ENCODE measurements at places on chromosomes 3 and 15.

DNA sequence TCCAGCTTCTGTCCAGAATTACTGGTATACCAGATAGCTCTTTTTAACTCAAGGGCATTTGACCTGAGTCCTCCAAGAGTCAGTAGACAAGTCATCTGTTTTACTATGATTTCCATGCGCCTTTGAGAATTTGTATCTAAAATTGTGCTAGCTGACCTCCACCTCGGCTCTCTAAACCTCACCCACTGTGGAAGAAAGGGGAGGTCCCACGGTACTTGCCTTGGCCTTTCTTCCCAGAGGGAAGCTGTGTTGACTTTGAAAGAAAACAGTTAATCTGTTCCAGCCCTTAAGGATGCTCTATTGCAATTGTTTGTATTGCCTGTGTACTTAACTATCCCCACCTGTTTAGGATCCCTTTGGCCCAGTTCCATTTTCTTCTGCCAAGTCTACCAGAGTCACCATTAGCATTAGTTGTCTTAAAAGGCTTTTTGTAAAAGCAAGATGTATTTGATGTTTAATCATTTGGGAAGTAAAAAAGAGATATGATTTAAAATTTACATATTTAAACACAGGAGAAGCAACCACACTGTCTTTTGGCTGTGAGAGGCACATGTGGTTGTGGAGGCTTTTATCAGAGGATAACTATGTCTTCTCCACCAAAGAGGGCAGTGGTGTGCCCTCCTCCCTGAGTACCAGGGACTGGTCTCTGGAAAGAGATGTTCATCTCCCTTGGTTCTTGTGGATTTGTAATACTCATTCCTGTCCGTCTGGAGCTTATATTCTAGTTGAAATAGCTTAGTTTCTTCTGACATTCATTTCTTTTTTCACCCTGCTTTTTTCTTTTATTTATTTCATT, 88.8 kb downstream of the CRTC3 start:
- H3K27ac ChIP-seq = peak overlapping the region; percentile 31
- peaks cover 24% of the 10 kb centered on the region for H3K36me3 ChIP-seq
- no peak for DNase-seq
- no peak overlapping the region for H3K4me3 ChIP-seq

DNA sequence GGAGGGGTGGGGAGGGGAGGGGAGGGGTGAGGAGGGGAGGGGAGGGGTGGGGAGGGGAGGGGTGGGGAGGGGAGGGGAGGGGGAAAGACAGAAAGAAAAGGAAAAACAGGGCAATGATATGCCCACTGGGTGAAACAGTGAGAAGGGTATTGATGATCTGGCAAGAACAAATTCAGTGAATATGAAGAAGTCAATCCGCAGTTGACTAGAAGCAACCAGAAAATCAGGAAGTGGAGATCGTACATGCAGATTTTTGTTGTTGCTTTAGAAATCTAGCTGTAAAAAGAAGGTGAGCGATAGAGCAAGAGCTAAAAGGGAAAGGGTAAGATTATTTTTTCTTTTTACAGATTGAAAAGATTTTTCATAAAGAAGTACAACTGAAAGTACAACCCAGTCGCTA, 47.6 kb upstream of the ARF4 start:
- H3K4me3 ChIP-seq = no peak overlapping the region
- H3K27ac ChIP-seq = no peak overlapping the region
- H3K27me3 ChIP-seq = no peaks in the 10 kb centered on the region
- peaks cover 52% of the 10 kb centered on the region for H3K36me3 ChIP-seq

GRCh38 chr3:182370949-182371348, 422.4 kb upstream of the ATP11B start:
- H3K36me3 ChIP-seq = no peaks in the 10 kb centered on the region
- H3K4me3 ChIP-seq = no peak overlapping the region
- no peaks in the 10 kb centered on the region for H3K4me1 ChIP-seq

GRCh38 chr3:149828390-149828789, 15.4 kb downstream of the RNF13 start:
- H3K4me3 ChIP-seq = no peak overlapping the region
- H3K36me3 ChIP-seq = no peaks in the 10 kb centered on the region
- no peak overlapping the region for H3K27ac ChIP-seq
- H3K4me1 ChIP-seq = no peaks in the 10 kb centered on the region

DNA sequence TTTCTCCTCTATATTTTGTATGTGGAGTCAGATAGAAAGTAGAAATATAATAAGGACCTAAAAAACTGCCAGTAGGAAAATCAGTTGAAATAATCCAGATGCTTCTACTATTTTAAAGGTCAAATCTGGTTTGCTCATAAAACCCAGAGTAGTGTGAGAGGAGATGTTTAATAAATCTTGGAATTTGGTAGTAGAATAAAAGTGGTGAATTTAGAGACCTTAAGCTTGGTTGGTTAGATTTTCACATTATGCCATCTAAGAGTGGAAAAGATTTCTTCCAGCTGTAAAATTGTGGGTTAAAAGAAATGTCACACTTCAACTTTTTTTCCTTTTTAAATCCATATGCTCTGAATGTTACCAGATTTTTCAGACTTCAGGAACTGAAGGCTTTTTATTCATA, 266.4 kb upstream of the GOLIM4 start:
- no peaks in the 10 kb centered on the region for H3K27me3 ChIP-seq
- no peak for DNase-seq
- no peak overlapping the region for H3K4me3 ChIP-seq
- no peak overlapping the region for H3K27ac ChIP-seq
- H3K36me3 ChIP-seq = no peaks in the 10 kb centered on the region
- H3K4me1 ChIP-seq = no peaks in the 10 kb centered on the region

GRCh38 chr15:81271761-81272644, 51.9 kb downstream of the STARD5 start:
- no peak for DNase-seq
- H3K36me3 ChIP-seq = no peaks in the 10 kb centered on the region
- no peaks in the 10 kb centered on the region for H3K27me3 ChIP-seq
- no peak overlapping the region for H3K4me3 ChIP-seq

DNA sequence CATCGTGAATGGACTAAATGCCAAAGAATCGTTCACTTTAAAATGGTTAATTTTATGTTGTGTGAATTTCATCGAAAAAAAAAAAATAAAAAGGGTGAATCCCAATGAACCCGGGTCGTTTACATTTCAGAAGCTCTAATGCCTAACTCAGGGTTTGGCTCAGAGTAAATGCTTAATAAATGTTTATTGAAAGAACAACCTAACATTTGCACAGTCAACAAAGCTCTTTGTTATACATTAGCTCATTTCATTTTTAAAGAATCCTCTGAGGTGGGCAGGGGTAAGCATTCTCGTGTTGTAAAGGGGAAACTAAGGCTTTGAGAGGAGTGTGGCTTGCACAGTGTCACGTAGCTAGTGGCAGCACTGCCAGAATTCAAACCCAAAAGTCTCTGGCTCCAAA, 109.5 kb downstream of the RPLP1 start:
- H3K4me1 ChIP-seq = no peaks in the 10 kb centered on the region
- no peaks in the 10 kb centered on the region for H3K36me3 ChIP-seq
- no peak overlapping the region for H3K4me3 ChIP-seq

GRCh38 chr3:40901298-40901697, 298.0 kb upstream of the CTNNB1 start:
- no peaks in the 10 kb centered on the region for H3K4me1 ChIP-seq
- no peak overlapping the region for H3K27ac ChIP-seq
- no peak for DNase-seq
- H3K4me3 ChIP-seq = no peak overlapping the region
- H3K36me3 ChIP-seq = no peaks in the 10 kb centered on the region

DNA sequence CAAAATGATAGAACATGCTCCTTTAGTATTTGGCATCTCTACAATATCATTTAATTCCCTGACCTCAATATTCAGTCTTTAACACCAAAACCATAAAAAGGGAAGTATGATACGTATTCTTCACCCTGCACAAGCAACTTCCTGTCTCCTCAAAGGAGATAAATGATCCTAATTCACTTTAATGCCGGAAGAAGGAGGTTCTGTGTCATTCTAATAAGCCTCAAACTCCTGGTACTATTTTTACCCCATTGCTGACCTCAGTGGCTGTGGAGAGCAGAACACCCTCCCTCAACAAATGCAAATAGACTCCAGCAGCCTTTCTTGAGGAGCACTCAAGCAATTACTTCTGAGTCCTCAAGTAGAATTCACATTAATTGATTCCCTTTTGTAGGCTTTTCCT, 173.3 kb downstream of the TMEM108 start:
- DNase-seq = no peak
- no peak overlapping the region for H3K4me3 ChIP-seq
- no peaks in the 10 kb centered on the region for H3K27me3 ChIP-seq
- no peaks in the 10 kb centered on the region for H3K36me3 ChIP-seq
- H3K27ac ChIP-seq = no peak overlapping the region

GRCh38 chr3:177551431-177551836, 354.2 kb upstream of the TBL1XR1 start:
- H3K4me3 ChIP-seq = no peak overlapping the region
- H3K4me1 ChIP-seq = peaks cover 19% of the 10 kb centered on the region
- H3K27ac ChIP-seq = peak overlapping the region; percentile 83
- H3K27me3 ChIP-seq = no peaks in the 10 kb centered on the region
- peak; percentile 49 for DNase-seq

- H3K27me3 ChIP-seq = no peaks in the 10 kb centered on the region
- H3K36me3 ChIP-seq = no peaks in the 10 kb centered on the region
- H3K4me1 ChIP-seq = peaks cover 8% of the 10 kb centered on the region
- DNase-seq = no peak
- no peak overlapping the region for H3K4me3 ChIP-seq
Measured at GRCh38 chr15:39417366-39418134, 163.3 kb upstream of the THBS1 start.

GRCh38 chr3:58116161-58116955, 94.4 kb downstream of the DNASE1L3 start:
- peak overlapping the region; percentile 53 for H3K27ac ChIP-seq
- DNase-seq = peak; percentile 37
- no peak overlapping the region for H3K4me3 ChIP-seq

DNA sequence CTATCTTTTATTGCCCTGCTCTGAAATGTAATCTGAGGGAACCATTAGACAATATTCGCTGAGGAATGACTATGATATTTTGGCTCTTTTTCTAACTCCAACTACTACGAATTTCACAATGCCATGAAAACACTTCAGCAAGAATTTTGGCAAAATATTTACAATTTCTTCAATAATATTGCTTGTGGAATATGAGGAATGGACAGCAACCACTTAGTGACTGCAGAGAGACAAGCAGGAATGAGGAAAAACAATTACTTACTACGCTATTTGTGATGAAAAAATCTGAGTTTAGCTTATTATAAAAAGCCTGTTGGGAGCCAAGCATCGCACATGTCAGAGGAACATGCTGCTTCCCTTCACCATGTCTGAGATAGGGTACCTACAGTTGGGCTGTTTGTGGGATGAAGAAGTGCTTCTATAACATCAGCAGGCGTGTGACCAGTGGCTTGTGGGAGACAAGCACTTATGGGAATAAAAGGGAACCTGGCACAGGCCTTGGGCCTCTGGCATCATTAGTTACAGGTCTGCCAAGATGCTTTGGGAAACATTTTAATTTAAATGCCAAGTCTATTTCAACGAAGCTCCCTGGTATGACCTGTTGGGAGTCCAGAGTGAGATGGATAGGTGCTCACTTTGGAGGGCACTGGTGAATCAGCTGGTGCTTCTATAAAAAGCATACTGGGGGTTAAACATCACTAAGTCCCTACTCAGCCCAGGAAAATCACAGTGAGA, 2.7 kb upstream of the PLCL2 start:
- no peaks in the 10 kb centered on the region for H3K36me3 ChIP-seq
- no peak overlapping the region for H3K4me3 ChIP-seq
- no peak for DNase-seq

GRCh38 chr3:116093374-116093773, 351.9 kb downstream of the LSAMP start:
- DNase-seq = no peak
- H3K27ac ChIP-seq = no peak overlapping the region
- no peaks in the 10 kb centered on the region for H3K4me1 ChIP-seq
- H3K36me3 ChIP-seq = no peaks in the 10 kb centered on the region

GRCh38 chr3:139533781-139534454, 5.6 kb downstream of the RBP1 start:
- peaks cover 19% of the 10 kb centered on the region for H3K4me1 ChIP-seq
- H3K27ac ChIP-seq = no peak overlapping the region
- no peaks in the 10 kb centered on the region for H3K36me3 ChIP-seq

- peaks cover 2% of the 10 kb centered on the region for H3K27me3 ChIP-seq
- no peak for DNase-seq
- H3K36me3 ChIP-seq = no peaks in the 10 kb centered on the region
Measured at GRCh38 chr3:197354568-197355001, 56.2 kb upstream of the DLG1 start.

- no peak overlapping the region for H3K27ac ChIP-seq
- no peaks in the 10 kb centered on the region for H3K27me3 ChIP-seq
- DNase-seq = no peak
- H3K36me3 ChIP-seq = no peaks in the 10 kb centered on the region
Measured at GRCh38 chr3:13532631-13533030, 16.3 kb upstream of the FBLN2 start.

- H3K27ac ChIP-seq = no peak overlapping the region
- H3K36me3 ChIP-seq = peaks cover 6% of the 10 kb centered on the region
- no peaks in the 10 kb centered on the region for H3K27me3 ChIP-seq
- no peak for DNase-seq
- no peak overlapping the region for H3K4me3 ChIP-seq
Measured at GRCh38 chr3:136390574-136390973, 140.4 kb downstream of the PCCB start.

DNA sequence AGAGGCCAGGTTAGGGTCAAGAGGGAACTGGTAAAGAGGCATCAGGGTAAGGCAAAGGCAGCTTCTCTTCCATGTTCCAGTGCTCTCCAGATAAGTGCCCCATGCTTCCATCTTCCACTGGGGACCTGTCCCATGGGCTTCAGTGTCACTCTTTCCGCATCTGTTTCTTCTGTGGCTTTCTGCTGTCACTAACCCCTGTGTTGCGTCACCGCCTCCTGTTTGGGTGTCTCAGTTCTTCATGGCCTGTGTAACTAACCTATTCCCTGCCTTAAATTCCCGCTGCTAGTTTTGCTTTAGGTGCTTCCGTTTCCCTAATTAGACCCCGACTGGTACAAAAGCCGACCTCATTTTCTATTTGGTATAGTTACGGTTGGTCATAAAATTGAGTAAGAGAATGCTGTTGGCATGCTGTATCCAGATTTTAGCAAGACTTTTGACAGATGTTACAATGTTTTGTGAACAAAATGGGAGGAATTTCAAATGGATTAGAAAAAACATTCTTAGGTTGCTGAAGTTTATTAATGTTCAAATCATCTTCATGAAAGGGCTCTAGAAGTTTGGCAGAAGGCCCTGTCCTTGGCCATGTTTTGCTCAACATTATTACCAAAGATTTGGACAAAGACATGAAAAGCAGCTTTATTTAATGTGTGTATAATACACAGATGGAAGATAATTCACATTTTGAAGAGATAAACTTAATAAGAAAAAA, 245.3 kb downstream of the BBX start:
- no peaks in the 10 kb centered on the region for H3K36me3 ChIP-seq
- no peak overlapping the region for H3K4me3 ChIP-seq
- no peak for DNase-seq

DNA sequence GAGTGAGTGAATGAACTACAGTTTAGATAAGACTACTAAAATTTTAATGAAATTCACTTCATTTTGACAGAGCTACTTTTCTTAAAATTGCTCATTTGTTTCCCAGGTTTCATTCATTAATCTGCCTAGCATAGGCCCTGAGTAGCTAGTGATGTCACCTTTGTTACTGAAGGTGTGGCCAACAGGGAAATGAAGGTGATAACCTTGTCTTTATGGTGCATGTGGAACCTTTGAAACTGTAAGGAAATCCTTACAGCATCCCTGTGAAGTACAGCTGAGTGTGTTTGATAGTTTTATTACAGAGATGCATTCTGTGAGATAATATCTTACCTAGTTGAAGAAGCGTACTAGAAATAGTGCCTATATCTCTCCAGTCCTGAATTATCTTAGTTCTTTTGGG, 112.9 kb downstream of the AKAP13 start:
- H3K4me3 ChIP-seq = no peak overlapping the region
- DNase-seq = no peak
- no peaks in the 10 kb centered on the region for H3K27me3 ChIP-seq
- H3K4me1 ChIP-seq = no peaks in the 10 kb centered on the region
